ENCODE measurements at places on chromosomes 3 and 15. TPM values are rescaled to one million over a fixed set of nuclear protein-coding genes. Genes with fewer than 3 reads are reported as not detected.

Gene KBTBD8
- total RNA-seq: 12.9 TPM

Gene SV2B
- total RNA-seq: not detected

Gene ST3GAL6
- not detected for total RNA-seq

Gene STAC
- total RNA-seq: not detected

Gene LSAMP
- total RNA-seq: not detected

Gene TMC3
- not detected for total RNA-seq

Gene GOLGA6L9
- 2.1 TPM for total RNA-seq

Gene TGM4
- total RNA-seq: not detected

Gene MLF1
- total RNA-seq: 0.39 TPM

Gene SLC41A3
- total RNA-seq: 26.5 TPM

Gene TLR9
- total RNA-seq: 0.52 TPM

Gene AMIGO3
- 2.0 TPM for total RNA-seq
